ENCODE measurements at places on chromosomes 13 and 19. TPM values are rescaled to one million over a fixed set of nuclear protein-coding genes. Genes with fewer than 3 reads are reported as not detected.

DNA sequence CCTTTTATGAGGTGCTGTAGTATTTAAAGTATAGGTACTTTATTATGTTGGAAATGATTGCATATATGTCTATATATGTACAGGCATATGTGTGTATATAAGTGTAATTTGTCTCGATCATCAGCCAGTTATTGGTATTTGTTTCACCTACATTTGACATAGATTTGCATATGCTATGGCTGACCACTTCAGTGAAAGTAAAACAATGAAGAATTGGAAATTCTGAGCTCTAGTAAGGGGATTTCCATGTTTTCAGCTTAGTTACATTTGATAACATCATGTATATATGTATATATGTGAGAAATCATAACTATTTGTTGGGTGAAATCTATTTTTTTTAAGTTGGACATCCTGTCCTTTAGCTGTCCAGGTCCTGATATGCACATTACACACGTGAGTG is 1303.9 kb downstream of the EFNB2 start:
- DNase-seq = no peak

DNA sequence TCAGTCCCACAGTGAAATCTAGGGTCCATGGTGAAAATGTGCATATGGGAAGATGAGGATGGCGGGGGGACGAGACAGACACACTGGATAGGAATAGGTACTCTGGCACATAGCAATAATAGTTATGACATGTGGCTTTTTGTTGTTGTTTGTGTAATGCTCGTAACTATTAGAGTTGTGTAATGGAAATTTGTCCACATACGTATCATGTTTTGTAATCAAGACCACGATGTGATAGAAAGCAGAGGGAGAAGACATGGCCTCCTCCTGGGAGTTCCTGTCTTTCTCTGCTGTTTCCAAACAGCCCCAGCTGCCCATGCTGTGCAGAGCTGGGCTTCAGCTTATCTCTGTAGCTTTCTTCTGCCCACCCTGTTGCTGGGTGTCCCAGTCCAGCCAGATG is 185.3 kb upstream of the TMTC4 start:
- no peak for DNase-seq

DNA sequence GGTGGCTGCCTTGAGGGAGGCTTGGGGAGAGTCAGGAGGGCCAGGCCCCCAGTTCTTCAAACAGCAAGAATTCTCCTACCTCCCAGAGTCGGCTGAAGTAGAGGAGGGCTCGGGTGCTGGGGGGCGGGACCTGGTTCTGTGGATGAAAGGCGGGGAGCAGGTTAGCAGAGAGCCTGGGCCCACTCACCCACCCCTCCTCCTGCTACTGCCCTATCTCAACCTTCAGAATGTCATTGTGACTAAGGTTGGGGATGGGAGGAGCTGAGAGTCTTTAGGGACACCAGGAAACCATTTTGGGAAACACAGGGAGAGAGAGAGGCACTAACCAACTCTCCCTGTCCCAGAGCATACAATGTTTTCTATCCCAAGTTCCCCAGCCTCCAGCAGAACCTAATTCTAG is 10.7 kb downstream of the DMKN start:
- DNase-seq = no peak

The ZNF441 gene
- total RNA-seq = 1.2 TPM

DNA sequence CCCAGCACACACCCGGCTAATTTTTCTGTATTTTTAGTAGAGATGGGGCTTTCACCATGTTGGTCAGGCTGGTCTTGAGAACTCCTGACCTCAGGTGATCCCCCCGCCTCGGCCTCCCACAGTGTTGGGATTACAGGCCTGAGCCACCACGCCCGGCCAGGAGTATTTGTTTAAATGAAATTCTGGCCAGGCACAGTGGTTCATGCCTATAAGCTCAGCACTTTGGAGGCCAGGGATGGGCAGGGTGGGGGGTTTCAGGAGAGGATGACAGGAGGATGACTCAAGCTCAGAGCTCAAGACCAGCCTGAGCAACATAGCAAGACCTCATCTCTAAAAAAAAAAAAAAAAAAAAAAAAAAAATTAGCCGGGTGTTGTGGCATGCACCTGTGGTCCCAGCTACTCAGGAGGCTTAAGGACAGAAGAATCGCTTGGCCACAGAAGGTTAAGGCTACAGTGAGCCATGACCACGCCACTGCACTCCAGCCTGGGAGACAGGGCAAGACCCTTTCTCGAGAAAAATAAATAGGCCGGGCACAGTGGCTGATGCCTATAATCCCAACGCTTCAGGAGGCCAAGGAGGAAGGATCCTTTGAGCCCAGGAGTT is 8.2 kb upstream of the DHDH start:
- DNase-seq = peak; percentile 33

The KIR3DL2 gene
- not detected for total RNA-seq

- DNase-seq = no peak
These were observed 55.1 kb downstream of the RXFP2 start for GRCh38 chr13:31794452-31794851.

- no peak for DNase-seq
These were observed 553.9 kb upstream of the ARGLU1 start for GRCh38 chr13:107121793-107122192.

- no peak for DNase-seq
These were observed 825.8 kb downstream of the GPC5 start for GRCh38 chr13:92224052-92224821.

The TUBB4A gene
- total RNA-seq = 3.1 TPM

- DNase-seq = no peak
These were observed 44.1 kb upstream of the ZNF780A start for GRCh38 chr19:40134866-40135265.

The LYPD3 gene
- 0.98 TPM for total RNA-seq

DNA sequence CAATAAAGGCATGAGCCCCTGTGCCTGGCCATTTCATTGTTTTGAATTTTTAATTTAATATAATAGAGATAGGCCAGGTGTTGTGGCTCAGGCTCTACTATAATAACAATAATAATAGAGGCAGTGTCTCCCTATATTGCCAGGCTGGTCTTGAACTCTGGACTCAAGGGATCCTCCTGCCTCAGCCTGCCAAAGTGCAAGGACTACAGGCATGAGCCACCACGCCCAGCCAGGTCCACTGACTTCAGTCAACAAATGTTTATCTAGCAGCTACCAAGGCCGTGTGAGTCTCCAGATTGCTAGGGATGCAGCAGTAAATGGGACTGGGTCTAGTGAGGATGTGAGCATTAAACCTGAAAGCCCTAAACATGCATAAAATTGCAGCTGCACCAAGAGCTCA is 13.8 kb upstream of the ILF3 start:
- DNase-seq = no peak

The FUT3 gene
- total RNA-seq = 5.4 TPM

The UBE2L5 gene
- not detected for total RNA-seq

GRCh38 chr13:89688918-89689317 is 1658.6 kb upstream of the MIR17HG start:
- peak; percentile 20 for DNase-seq

GRCh38 chr13:76597868-76598267 is 288.3 kb downstream of the KCTD12 start:
- no peak for DNase-seq

- no peak for DNase-seq
These were observed 126.7 kb downstream of the ABCC4 start for GRCh38 chr13:95174517-95174916.

- DNase-seq = no peak
These were observed 394.3 kb upstream of the HTR2A start for GRCh38 chr13:47291107-47291656.

- no peak for DNase-seq
These were observed 232.1 kb downstream of the TDRD3 start for GRCh38 chr13:60629158-60629557.

GRCh38 chr19:52536448-52536800 is 9.0 kb downstream of the ZNF808 start:
- DNase-seq = no peak

The PROZ gene
- not detected for total RNA-seq
